ENCODE measurements at places on chromosomes 7 and 10. TPM values are rescaled to one million over a fixed set of nuclear protein-coding genes. Genes with fewer than 3 reads are reported as not detected.

The AUTS2 gene
- total RNA-seq, result 3.0 TPM

The ZKSCAN1 gene
- 19.0 TPM for total RNA-seq

DNA sequence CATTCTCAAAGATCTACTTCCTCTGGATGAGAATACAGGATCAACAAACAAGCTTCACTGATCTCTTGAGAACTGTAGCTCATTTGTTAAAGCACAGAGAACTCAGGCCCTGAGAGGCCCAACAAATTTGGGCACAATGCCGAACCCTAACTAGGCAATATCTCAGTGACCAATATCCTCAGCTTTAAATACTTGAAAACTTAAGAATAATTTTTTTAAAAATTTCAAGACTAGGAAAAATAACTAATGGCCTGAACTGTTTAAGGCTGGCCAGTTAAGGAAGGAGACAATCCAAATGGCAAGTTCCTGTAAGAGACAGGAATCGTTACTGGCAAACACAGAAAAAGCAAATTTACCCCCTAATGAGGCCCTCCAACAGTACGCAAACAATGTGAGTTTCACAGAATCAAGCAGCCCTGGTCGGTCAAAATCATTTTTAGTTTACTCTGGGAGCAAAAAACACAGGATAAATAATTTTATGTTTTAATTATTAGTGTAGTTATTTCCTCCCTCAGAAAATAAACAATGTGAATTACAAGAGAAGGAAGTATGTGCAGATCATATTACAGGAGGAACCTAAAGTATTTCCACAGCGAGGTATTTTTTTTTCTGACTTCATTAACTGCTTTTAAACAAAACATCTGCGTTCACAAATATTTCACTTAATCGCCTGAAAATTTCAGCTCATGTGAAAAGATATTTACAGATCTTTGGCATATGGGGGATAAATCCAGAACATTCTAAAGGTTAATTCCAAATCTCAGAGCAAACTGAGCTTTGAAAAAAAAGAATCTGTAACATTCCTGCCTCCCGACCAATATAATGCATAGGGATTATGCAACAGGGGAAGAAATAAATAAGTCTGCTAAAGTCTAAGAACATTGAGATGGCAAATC lies 39.5 kb downstream of the NT5C2 start:
- DNase-seq, result peak; percentile 30

The MAP3K8 gene
- 0.40 TPM for total RNA-seq

- no peak for DNase-seq
Measured at GRCh38 chr7:98686466-98687080, 69.5 kb downstream of the NPTX2 start.

DNA sequence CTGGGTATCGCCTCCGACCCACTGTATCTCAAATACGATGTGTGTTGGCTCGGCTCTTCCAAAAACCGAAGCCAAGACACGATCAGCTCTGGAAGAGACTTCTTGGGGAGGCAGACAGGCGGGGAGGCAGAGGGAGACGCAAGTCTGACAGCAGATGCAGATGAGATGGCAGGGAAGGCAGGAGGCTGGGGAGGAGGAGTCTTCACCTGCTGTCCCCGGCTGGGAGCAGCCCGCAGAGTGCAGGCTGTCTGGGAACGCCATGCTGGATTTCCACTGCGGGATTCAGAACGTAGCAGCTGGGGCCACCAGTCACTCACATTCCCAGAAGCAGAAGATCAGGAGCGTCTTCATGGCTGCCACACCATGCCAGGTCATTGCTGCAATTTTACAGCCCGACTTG lies 29.4 kb downstream of the CTBP2 start:
- DNase-seq, result no peak

The NCF1 gene
- total RNA-seq, result not detected

- DNase-seq, result no peak
Measured at GRCh38 chr7:17599733-17600339, 301.4 kb downstream of the AHR start.

Data from LHCN-M2 (cell line).